Frontal cortex (tissue), 4 donors: ENCODE measurements at places on chromosomes 16 and 17. TPM values are rescaled to one million over a fixed set of nuclear protein-coding genes. Genes with fewer than 3 reads are reported as not detected.

- no peak for DNase-seq
These were observed 11.1 kb downstream of the PIMREG start for GRCh38 chr17:6455321-6455705.

GRCh38 chr17:74610108-74610507 is 13.4 kb downstream of the CD300E start:
- DNase-seq, result no peak

GRCh38 chr17:58333736-58334207 is 5.2 kb upstream of the TSPOAP1 start:
- DNase-seq, result no peak

- no peak for DNase-seq
These were observed 73.6 kb upstream of the SMIM36 start for GRCh38 chr17:55584861-55585260.

DNA sequence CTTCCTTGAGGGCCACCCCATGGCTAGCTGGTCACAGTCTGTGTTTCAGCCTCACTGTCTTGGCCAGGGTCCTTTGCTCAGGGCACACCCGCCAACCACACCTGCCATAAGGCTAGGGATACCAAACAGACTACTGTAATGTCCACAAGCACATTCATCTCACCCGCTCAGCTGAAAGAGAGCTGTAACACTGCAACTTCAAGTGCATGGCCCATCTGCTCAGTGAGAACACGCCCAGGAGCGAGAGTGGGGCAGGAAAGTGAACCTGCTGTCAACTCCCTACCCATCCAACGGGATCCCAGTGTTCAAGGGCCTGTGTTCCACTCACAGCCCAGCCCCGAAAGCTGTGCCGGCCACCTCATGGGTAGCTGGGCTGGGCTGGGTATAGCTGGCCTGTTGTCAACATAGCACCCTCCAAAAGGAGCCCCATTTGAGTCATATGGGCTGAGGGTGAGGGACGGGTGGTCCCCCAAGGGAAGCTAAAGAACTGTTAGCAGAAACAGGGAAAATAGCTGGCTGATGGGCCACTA is 55.7 kb downstream of the SCNN1B start:
- no peak for DNase-seq

GRCh38 chr17:56674401-56674925 is 81.0 kb downstream of the NOG start:
- no peak for DNase-seq

DNA sequence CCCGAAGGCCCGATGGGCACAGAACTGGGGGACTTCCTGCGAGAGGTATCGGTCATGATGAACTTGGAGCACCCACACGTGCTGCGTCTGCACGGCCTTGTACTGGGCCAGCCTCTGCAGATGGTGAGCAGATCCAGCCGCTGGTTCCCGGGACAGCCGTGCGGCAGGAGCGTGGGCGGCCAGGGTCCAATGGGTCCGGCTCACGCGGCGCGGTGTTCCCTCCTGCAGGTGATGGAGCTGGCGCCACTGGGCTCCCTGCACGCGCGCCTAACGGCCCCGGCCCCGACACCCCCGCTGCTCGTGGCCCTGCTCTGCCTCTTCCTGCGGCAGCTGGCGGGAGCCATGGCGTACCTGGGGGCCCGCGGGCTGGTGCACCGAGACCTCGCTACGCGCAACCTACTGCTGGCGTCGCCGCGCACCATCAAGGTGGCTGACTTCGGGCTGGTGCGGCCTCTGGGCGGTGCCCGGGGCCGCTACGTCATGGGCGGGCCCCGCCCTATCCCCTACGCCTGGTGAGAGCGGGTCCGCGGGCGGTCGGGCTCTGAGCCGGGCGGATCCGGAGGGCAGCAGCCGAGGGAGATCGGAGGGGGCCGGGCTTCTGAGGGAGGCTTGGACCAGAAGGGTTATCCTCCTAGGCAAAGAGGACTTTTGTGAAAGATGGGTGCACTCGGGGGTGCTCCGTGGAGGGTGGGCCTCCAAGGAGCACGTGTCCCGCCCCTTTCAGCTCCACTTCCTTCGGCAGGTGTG is 3.0 kb downstream of the TNK1 start:
- DNase-seq, result peak; percentile 82

GRCh38 chr16:89827383-89828198 is 684 bp upstream of the SPIRE2 start:
- no peak for DNase-seq

- no peak for DNase-seq
These were observed 24.2 kb downstream of the SPACA3 start for GRCh38 chr17:33015716-33016346.

GRCh38 chr17:57266902-57267311 is 10.6 kb downstream of the MSI2 start:
- DNase-seq, result no peak

- DNase-seq, result no peak
These were observed 14.2 kb upstream of the SLC6A2 start for GRCh38 chr16:55641430-55642056.

DNA sequence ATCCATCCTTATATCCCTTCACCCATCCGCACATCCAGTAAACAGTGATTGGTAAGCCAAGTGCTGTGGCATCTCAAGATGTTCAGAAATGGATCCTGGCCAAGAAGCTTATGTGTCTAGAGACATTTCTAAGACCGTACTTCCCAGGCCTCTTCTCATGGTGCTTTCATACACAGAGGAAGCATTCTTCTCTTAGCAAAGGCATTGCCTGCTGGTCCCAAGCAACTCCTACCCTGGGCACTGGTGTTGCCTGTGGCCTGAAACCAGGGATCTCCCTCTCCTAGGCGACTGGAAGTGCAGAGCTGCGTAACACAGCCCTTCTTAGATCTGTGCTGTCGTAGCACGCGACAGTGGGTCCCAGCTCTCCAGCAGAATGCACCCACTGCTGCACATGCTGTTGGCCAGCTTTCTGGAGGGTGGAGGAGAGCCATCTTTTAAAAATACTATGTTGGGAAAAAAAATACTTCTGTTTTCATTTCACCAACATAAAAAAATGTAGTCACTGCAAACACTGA is 182.9 kb downstream of the CCDC182 start:
- DNase-seq, result no peak

DNA sequence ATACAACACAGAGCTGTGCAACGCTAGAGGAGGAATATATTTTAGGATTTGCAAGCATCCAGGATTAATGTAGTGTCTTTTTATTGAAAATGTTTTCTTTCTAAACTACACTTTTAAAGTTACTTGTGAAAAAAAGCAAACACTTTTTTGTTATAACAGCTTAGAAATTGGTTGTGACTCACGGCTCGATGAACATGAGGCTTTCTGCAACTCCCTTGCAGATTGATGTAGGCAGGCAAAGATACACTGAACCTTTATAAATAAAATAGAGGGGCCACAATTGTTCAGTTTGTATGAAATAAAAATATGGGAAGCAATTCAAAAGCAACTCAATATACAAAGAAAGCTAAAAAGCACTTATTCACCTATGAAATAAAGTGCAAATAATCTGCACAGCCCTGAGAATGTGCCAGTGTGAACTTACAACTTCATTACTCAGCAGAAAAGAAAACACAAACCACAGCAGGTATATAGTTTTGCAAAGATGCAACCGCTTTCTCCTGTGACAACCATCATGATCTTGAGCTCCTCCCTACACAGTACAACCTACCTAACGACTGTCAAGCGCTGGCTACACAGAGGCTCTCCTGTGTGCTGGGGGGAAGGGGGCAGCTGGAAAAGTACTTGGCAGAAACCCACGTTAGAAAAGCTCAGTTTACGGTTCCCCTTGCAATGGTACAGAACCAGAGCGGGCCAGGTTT is 948 bp downstream of the LUC7L start:
- DNase-seq, result no peak

DNA sequence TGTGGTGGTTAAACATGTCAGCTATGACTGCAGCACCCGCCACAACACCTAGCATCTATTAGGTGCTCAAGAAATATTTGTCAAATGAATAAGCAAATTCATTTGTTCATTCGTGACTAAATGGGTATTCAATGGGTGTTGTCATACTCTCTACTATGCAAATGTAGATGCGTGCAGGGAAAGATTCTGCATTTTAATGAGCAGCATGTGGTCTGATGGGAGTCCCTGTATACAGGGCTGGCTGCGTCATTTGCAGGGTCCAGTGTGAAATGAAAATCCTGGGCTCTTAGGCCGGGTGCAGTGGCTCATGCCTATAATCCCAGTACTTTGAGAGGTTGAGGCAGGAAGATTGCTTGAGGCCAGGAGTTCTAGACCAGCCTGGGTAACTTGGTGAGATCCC is 97.5 kb downstream of the CACNG3 start:
- DNase-seq, result no peak

- no peak for DNase-seq
These were observed 8.7 kb downstream of the ADAM11 start for GRCh38 chr17:44767493-44767892.

GRCh38 chr17:77887464-77888241 is 70.8 kb upstream of the TNRC6C start:
- peak; percentile 41 for DNase-seq

DNA sequence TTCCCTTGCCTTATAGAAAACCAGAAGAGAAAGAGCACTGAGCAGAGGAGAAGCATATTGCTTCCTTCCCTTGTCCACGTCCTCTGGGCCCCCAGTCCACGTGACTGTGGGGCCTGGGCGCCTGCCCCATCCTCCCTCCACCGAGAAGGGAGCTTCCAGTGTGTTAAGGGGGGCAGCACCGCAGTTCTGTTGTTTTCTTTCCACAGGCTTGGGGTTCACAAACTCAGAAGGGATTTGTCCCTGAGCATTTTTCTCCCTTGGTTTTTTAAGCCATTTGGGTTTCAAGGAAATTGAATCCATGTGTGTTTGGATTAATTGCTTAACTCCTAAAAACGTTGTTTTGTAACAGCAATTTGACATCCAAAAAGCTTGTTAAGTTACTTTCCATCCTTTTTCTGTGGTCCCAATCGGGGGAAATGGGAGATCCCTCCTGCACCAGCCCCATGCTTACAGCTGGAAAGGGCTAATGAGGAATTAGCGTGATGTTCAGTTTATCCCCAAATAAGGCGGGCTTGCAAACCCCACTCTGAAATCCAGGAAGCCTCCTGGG is 347.5 kb upstream of the TNRC6C start:
- no peak for DNase-seq

DNA sequence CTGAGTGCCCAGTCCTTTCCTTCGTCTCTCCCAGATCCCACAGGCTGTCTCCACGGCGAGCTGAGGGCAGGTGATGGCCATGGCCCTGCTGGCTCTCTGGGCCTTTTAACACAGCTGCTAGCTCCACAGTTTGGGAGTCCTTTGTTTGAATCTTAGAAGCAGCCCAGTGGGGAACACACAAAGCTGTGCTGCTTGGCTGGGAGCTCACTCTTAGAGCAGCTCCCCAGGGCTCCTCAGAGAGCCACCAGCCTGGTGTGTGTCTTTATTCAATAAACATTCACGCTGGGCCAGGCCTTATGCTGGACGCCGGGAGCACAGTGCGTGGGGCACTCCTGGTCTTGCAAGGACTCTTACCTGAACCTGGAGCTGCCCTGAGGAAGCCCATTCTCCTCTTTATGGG is 29.7 kb downstream of the WNT3 start:
- DNase-seq, result no peak

DNA sequence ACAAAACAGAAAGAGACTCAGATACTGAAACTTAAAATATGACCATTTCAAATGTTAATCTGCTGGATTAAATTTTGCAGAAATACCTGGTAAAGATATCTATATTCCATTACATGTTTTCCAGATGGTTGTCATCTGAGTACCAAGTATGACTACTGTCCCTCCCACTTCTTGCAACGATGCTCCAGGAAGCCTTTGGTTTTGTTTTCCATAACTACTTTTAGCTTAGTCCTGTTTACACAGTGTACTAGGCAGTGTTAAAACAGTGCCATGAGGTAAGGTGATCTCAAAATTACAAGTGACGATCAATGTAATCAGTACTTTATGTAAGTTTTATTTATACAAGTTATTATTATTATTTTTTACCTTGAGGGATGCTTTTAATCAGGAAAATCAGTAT is 17.8 kb downstream of the SMARCE1 start:
- DNase-seq, result no peak

GRCh38 chr16:10970065-10970464 is 25.7 kb downstream of the CLEC16A start:
- DNase-seq, result no peak

GRCh38 chr16:75566758-75567255 is 628 bp downstream of the GABARAPL2 start:
- no peak for DNase-seq

- no peak for DNase-seq
These were observed 70.4 kb upstream of the SMURF2 start for GRCh38 chr17:64732336-64733006.

DNA sequence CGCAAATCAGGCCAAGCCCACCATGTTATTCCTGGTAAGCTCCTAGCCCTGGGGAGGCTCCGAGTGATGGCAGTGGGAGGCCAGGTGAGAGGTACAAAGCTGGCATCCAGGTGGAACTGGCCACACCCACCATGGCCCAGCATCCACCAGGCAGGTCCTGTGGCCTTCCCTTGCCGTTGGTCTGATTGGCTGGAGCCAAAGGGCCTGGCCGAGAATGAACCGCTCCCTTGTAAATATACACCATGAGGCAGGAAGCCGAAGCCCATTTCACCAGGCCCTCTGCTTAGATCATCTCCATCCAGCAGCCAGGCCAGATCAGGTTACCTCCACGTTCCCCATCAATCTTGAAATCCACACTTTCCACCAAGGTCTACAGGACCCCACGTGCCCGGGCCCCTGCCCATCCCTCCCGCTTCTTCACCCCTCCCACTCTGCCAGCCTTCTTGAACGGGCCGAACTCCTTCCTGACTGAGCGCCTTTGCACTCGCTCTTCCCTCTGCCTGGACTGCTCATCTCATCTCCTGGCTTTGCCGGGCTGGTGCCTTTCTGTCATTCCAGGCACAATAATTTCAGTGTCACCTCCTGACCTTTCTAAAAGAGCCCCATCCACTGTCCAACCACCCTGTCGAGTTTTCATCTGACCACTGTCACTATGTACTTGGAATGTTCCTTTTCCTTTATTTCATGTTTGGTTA is 5.8 kb downstream of the SOCS1 start:
- DNase-seq, result no peak

GRCh38 chr17:63347475-63347874 is 98.6 kb downstream of the CYB561 start:
- DNase-seq, result no peak

GRCh38 chr17:10166176-10166935 is 32.0 kb downstream of the GAS7 start:
- no peak for DNase-seq

The AANAT gene
- not detected for total RNA-seq

The SLC2A4 gene
- total RNA-seq, result under 0.01 TPM

The LPO gene
- total RNA-seq, result not detected

The CLDN7 gene
- 0.82 TPM for total RNA-seq

The TNS4 gene
- total RNA-seq, result not detected

The ATXN2L gene
- 18.3 TPM for total RNA-seq
